NCI-H2029 (cell line): ENCODE measurements at places on chromosomes 16 and 17.

DNA sequence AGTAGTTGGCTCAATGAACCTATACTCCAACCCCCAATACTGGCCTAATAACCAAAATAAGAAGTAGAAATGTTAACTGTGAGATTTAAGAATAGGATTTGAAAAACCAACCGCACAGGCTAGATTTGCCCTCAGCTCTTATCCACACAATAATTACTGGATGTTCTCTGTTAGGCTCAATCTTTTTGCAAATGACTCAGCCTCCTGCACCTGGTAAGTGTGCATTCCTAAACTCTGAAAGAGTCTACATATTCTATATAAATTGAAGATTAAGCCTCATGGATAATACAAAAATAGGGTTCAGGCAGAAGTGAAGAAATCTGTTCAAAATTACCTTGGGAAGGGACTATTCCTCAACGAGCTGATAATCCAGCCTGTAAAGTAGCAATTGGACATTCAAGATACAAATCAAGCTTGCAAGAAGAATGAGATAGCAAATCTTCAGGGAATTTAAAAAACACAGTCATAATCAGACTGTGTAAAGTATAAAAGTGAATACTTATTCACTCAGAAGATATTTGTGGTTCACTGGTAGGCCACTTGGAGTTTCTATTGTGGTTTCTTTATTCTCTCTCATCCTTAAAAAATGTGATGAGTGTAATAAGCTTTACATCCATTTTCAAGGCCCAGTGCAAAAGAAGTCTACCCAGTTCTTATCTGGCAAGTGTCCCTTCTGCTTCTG is 931.9 kb upstream of the SOX9 start:
- DNase-seq, result no peak

GRCh38 chr16:9429646-9430330 is 338.3 kb downstream of the HAPSTR1 start:
- DNase-seq, result no peak

- DNase-seq, result no peak
Measured at GRCh38 chr17:6187836-6188235, 117.7 kb downstream of the WSCD1 start.

DNA sequence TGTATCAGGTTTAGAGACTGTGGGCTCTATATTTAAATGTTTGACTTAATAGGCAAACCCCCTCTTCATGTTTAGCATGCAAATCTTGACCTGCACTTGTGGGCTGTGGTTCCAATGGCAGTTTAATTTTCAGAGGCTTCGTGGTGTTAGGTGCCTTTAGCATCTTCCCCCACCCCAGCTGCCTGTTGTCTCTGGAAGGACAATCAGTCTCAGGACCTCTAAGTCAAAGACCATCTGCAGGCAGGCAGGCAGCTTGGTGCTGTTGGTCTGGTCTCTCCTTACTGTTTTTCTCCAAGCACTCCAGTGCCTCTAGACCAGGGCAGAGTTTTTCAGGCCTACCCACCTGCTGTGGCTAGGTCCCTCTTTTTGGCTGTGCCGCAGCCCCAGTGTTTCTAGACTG is 990.4 kb downstream of the CDH11 start:
- DNase-seq, result no peak

GRCh38 chr16:64730261-64730660 is 391.6 kb downstream of the CDH11 start:
- no peak for DNase-seq

DNA sequence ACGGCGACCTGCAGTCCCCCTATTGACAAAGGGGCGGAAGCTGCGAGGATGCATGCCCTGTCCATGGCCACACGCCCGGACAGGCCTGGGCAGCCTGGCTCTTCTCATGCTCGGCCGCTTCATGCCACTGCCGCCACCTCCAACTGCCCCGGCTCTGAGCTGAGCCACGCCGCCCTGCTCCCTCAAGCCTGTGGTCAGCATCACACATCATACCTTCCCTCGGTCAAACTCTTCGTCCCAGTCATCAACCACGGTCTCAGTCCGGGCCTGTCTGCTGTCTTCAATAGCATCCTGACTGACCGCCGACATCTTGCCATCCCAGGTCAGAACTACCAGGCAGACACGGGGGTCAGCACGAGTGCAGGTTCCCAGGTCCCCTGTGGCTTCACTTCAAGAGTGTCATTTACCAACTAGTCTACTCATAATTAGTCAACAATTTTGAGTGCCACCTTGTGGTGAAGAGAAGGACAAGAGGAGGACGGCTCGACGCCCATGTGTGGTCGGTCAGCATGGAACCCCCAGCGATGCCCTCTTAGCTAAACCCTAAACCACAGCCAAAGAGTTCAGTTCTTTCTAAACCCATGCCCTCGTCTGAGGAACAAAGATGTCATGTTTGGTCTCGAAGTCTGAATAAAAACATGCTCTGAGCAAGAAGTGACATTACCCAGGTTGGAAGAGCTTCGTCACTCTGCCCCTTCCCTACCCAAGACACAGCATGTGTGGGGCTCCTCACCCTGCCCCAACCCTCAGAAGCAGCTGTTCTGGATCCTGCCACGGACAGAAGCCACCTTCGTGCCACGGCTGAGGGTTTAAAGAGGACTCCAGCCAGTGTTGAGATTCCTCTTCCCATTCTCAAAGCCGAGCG is 16.9 kb upstream of the CYTH1 start:
- no peak for DNase-seq

DNA sequence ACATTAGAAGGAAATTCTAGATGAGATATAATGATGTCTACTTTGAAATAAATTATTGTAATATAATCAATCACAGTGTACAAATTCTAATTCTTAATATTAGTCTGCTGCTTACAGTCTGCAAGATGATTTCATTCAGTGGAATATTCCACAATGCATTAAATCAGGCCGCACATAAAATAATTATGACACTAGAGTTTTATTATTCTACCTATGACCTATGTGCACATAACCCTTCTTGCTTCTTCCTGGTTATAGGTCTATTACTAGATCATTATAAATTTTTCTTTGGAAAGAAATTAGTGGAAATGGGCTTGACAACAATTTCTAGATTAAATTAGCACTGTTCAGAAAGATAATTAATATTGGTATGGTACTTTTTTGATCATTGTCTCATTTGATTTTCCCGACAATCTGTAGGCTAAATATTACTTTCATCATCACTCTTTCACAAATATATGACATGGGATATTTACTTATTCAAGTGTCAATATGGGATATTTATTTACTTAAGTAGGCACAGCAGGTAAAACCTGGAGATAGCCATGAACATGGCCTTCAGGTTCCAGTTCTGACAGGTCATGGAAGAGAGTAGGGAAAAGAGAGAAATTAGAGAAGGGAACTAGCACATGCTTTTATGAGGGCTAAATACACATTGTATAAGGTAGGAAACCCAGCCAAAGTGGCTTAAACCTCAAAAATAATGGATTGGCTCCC is 476.4 kb downstream of the TOX3 start:
- no peak for DNase-seq

- no peak for DNase-seq
Measured at GRCh38 chr16:48231727-48232492, 12.2 kb upstream of the LONP2 start.

GRCh38 chr17:63132459-63132911 is 166.4 kb downstream of the TANC2 start:
- no peak for DNase-seq

- no peak for DNase-seq
Measured at GRCh38 chr17:75191584-75191983, 8.8 kb upstream of the SUMO2 start.

GRCh38 chr17:80426671-80427326 is 11.8 kb downstream of the ENDOV start:
- DNase-seq, result peak; percentile 47

- DNase-seq, result no peak
Measured at GRCh38 chr17:33118391-33119075, 126.9 kb downstream of the SPACA3 start.

DNA sequence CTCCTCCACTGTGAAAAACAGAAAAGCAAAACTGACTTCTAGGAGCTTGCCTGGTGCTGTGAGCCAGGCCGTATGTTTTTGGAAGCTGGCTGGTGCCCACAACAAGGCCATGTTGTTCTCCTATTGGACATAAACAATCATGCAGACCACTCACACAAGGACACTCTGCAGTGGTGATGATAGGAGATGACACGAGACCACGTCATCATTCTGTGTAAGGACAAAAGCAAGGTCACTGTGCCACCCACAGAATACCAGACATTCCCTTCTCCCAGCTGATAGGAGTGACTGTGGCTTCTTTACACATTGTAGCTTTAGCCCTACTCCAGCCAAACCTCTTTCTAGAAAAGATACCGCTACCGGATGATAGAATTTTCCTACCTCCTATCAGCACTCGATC is 47.7 kb upstream of the LCMT1 start:
- DNase-seq, result no peak

DNA sequence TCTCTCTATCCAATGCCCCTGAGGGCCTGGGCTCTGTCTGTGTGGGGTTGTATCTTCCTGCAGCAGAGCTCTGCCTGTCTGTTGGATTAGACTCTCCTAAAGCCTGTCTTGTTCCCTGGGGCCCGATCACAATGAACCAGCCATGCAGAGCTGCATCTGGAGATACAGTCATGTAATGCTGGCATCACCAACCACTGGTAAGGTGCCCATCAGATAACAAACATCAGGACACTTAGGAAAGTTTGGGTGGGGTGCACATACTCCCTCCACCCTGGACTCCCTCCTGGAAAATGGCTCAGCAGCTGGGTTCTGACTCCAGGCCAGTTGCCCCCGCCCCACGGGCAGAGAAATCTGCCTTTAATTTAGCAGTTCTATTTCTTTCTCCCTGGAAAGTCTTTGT is 61.3 kb upstream of the BRD7 start:
- no peak for DNase-seq

- DNase-seq, result no peak
Measured at GRCh38 chr16:84286578-84287240, 8.0 kb upstream of the WFDC1 start.

DNA sequence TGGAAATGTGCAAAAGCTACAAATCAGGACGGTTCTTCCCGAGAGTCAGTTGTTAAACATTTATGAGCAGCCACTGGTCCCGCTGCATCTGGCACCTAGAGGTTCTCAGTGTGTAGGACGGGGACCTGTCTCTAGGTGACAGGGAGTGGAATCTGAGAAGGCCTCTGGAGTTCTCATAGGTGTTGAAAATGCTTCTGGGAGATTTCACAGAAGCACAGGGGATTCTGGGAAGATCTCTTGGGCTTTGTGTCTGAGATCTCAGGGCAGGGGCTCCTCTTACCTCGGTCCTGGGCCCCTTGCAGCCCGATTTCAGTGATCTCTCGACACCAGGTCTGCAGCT is 8.9 kb downstream of the ALOX15 start:
- DNase-seq, result no peak

GRCh38 chr17:64041912-64042311 is 21.5 kb upstream of the ICAM2 start:
- no peak for DNase-seq

DNA sequence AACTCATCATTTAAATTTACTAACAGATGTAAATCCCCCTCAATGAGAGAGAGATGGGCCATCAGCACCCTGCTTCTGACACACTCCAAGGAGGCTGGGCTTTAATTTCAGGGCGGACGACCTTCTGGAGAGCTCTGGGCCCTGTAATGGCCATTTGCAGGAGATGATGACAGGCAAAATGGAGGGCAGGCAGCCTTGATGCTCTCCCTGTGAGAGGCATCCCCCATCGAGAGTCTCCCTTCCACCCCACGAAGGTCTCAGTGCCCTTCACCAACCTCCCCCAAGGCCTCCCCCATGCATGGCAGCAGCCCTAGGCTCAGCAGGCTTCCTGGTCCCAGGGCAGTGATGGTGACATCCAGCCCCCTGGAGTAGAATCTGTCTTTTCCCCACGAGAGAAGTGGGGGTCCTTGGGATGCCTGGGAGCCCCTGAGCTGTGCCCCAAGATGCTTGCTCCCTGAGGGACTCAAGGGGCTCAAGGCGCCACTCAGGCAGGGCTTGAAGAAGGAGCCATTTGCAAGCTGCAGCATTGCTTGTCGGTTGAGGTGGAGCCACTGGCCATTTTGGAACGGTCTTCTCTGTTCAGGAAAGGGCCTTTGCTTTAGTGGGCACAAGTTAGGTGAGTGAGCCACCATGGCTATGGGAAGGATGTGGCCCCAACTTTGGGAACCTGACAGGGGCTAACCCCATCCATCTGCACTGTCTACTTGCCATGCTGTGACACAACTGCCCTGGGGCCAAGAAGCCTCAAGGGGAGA is 82.6 kb downstream of the C16orf78 start:
- DNase-seq, result no peak
